ENCODE measurements at places on chromosomes 1 and 21.
A peak's percentile ranks its signal among the peaks of the same experiment; 100 is the strongest.

GRCh38 chr1:160451119-160451858 lies 50.9 kb downstream of the VANGL2 start:
- no peak for DNase-seq

DNA sequence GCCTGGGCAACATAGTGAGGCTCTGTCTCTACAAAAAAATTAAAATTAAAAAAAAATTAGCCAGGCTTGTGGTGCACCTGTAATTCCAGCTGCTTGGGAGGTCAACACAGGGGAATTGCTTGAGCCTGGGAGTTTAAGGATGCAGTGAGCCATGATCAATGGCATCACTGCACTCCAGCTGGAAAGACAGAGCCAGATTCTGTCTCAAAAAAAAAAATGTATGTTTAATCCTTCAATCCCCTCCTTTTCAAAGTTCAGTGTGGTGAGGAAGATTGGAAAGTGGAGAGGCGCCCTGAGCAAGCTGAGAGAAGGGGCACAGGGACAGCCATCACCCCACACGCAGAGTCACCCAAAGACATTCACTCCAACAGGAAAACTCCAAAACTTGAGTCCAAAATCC lies 97.7 kb upstream of the BACE2 start:
- DNase-seq = no peak

GRCh38 chr1:207818971-207819451 lies 67.2 kb downstream of the CD46 start:
- DNase-seq = no peak

DNA sequence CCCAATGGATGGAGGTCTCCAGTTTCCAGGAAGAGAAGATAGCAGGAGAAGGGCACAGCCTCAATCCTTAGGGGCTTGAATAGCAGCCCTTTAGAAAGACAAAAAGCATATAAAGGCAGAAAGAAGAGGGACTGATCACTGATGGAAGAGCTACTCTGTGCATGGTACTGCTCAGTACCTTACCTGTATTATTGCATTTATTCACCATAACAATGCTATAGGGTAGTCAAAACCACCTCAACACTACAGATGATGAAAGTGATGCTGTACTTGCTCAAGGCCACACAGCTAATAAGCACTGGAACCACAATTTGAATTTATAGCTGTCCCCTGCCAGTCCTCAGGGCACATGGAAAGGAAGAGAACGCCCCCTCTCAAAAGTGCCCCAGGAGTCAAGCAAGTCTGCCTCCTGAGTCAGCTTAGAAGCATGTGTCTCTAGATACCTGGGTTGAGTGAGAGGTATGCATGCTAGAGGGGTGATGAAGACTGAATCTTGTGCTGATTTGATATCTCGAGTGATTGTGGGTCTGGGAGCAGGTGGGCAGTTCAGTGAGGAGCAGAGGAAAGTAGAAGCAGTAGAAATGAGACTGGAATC lies 13.6 kb downstream of the DDAH1 start:
- no peak for DNase-seq

GRCh38 chr1:157566484-157567300 lies 14.4 kb upstream of the FCRL5 start:
- no peak for DNase-seq

- DNase-seq = no peak
Measured at GRCh38 chr1:115925467-115925866, 50.8 kb upstream of the SLC22A15 start.

GRCh38 chr1:186155594-186155993 lies 219.5 kb downstream of the TPR start:
- DNase-seq = no peak

- no peak for DNase-seq
Measured at GRCh38 chr1:184028854-184029623, 8.5 kb downstream of the COLGALT2 start.

- no peak for DNase-seq
Measured at GRCh38 chr1:32546611-32547010, 7.4 kb downstream of the ZBTB8A start.

- DNase-seq = no peak
Measured at GRCh38 chr1:228082918-228083870, 686 bp downstream of the ARF1 start.

DNA sequence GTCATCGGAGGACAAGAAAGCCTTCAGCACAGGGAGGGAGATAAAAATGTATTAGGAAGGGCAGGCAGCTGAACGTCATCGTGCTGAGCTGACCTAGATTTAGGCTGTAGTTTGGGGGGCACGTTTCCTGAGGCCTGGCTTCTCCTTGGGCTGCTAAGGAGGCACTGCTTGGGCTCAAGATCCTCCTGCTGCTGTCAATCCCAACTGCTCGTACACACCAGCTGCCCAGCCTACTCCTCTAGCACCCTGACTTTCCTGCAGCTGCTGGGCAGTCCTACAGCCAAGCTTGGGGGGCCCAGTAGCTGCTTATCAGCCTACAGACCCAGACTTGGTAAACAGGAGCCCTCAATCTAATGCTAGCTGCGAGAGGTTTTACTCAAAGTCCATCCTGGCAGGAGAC lies 6.2 kb downstream of the TMEM35B start:
- no peak for DNase-seq

GRCh38 chr1:185742403-185742802 lies 8.2 kb downstream of the HMCN1 start:
- no peak for DNase-seq

DNA sequence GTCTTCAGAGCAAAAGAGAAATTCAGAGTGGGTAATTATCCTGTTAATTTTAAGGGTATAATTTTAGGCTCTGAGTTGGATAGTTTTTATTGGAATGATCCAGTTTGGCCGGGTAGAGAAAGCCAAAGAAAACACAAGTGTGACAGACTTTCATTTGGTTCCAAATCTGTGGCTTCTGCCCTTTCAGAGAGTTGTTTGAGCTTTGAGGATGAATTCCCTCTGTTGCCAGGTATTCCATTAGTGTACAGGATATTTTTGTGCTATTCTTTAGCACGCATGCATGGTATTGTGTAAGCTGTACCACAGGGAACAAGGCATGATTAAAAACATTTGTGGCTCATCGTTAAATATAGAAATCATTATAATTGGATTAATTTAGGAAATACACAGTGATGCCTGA lies 384.4 kb downstream of the ADGRL2 start:
- no peak for DNase-seq

- DNase-seq = no peak
Measured at GRCh38 chr1:18921516-18922251, 19.3 kb upstream of the ALDH4A1 start.

GRCh38 chr1:7278045-7278444 lies 492.8 kb downstream of the CAMTA1 start:
- no peak for DNase-seq

- DNase-seq = no peak
Measured at GRCh38 chr1:169465281-169465680, 20.5 kb downstream of the SLC19A2 start.

DNA sequence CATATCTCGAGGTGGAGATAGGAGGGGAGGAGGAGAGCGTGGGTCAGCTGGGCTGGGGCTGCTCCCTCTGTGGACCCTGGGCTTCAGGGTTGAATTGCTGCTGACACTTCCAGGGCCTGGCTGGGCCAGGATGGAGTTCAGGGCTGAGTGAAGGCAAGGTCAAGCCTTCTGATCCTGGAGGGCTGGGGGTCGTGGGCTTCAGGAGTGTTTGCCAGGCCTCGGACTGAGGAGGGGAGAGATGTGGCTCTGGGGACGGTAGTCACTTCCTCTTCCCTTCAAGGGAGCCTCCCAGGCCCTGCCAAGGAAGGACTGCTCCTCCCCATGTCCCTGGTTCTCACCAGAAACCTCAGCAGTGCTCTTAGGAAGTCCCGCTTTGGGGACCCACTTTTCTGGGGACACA lies 12.1 kb upstream of the FAM131C start:
- DNase-seq = no peak

- DNase-seq = no peak
Measured at GRCh38 chr1:6456800-6457466, 9.0 kb downstream of the TNFRSF25 start.

DNA sequence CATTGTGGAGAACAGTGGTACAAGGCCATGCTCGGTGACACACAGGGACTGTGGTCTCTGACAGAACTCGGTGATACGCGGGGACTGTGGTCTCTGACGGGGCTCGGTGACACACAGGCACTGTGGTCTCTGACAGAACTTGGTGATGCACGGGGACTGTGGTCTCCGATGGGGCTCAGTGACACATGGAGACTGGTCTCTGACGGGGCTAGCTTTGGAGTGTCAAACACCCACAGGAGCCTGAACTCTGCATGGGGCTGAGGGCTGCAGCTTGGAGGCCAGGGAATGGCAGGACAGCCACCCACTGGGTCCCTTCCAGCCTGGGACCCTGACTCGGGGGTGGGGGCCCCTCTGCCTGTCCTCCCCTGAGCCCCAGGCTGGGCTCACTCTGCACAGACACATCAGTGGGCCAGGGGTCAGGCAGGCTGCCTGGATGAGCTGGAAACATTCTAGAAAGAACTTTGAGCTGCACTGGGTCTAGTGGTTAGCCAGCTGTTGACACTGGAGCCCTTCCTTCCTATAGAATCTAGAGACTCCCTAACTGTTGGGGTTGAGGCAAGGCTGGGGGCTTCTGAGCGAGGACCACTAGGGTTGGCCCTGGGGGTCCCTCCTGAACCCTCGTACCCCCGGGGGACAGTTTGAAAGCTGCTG lies 49.8 kb downstream of the DISP3 start:
- DNase-seq = no peak

- no peak for DNase-seq
Measured at GRCh38 chr21:40853956-40854688, 7.2 kb upstream of the DSCAM start.

- DNase-seq = no peak
Measured at GRCh38 chr1:234927312-234927970, 201.2 kb downstream of the TOMM20 start.

GRCh38 chr1:155078469-155079209 lies at the start of gene EFNA3:
Gene EFNA3, plus strand, starts transcription at chr1:155078837. Its CDS starts 105 bp downstream, at chr1:155078942.
- no peak for DNase-seq

DNA sequence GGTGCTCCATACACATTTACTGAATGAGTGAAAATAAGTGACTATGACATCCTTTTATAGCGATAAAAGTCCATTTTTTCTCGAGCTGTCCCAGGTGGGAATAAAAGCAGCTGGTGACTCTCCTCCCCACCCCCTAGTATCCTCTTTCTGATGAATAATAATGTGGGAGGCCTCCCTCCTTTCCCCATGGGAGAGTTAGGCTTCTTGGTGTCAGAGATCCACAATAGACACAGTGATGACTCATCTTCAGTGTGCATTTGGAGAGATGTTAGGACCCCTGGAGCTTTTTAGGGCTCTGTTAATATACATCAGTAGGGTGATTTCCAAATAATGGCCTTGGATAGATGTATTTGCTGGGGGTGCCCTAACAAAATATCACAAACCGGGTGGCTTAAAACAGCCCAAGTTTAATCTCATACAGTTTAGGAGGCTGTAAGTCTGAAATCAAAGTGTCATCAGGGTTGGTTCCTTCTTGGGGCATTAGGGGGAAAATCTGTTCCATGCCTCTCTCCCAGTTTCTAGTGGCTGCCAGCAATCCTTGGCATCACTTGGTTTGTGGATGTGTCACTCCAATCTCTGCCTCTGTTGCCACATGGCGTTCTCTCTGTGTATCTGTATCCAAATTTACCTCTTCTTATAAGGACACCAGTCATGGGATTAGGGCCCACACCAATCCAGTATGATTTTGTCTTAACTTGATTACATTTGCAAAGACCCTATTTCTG lies 4.4 kb upstream of the PHC2 start:
- no peak for DNase-seq

GRCh38 chr1:15605398-15606383 lies 11.6 kb upstream of the DDI2 start:
- DNase-seq = no peak

DNA sequence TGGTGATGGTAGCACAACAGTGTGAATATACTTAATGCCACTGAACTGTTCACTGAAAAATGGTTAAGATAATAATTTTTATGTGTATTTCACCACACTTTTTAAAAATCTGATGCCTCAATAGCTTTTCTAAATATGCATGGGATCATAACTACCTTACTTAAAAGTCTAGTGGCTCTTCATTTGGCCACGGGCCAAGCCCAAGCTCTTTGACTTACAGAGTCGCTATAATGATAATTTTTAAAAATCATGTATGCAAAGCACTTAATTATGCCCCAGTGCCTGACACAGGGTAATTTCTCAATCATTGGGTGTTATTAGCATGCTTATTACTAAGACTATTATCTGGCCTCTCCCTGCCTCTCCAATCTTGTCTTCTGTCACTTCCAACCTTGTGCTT lies 7.6 kb upstream of the CNN3 start:
- no peak for DNase-seq

DNA sequence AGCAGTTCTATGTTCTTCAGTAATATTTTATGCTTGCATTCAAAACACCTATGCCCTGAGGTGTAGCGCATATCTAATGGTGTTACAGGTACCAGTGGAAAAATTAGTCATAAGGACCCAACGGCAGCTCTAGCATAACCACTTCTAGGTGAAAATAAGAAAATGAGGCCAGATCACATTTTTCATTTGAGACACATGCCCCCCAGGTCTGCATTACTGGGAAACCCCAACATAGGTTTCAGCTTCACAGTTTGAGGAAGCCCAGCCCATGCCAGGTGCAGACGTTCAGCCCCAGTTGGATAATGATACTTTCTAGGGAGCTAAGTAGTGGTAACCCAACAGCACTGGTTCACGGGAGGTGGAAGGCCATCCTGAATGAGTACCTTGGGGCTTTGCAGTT lies 129.8 kb downstream of the CNIH3 start:
- no peak for DNase-seq

GRCh38 chr1:59645893-59646292 lies 168.9 kb upstream of the HOOK1 start:
- no peak for DNase-seq

GRCh38 chr1:206101351-206102045 lies 15.7 kb downstream of the AVPR1B start:
- DNase-seq = no peak

- DNase-seq = no peak
Measured at GRCh38 chr1:211548321-211549091, 30.5 kb downstream of the SLC30A1 start.

DNA sequence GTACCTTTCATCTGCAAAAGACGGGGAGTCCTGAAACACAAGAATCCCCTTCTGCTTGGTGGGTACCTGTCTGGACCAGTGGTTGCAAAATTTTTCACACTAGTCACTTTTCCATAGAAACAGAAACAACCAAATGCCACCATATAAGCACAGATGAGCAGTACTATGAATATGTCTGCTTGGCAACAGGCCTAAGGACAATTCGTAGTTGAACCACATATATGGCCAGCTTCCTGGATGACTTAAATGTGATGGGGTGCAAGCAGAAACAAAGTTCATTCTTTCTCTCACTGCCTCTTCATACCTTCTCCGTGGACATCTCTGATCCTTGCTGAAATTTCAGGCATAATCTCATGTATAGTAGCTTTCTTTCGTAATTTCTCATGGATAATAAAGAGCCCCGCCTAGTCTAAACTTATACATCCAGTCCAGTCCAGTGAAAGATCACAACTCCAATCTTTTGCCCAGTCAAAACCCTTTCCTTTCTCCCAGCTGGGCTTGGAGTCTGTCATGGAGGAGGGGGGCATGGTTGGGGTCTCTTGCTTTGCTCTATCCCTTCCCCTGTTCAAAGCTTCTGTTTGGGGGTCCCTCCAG lies 7.0 kb downstream of the FCAMR start:
- DNase-seq = no peak

- DNase-seq = peak; percentile 56
Measured at GRCh38 chr1:31593770-31594632, 17.7 kb downstream of the TINAGL1 start.

- no peak for DNase-seq
Measured at GRCh38 chr21:31173881-31174555, 135.7 kb upstream of the KRTAP19-8 start.

Measured in activated gamma-delta T cell treated with anti-CD3 and anti-CD28 coated beads, Interleukin-2, amount 50 U/mL, for 16 hours (primary cell).